Pancreas (tissue), 10 donors: ENCODE measurements at places on chromosomes 12 and 14. TPM values are rescaled to one million over a fixed set of nuclear protein-coding genes. Genes with fewer than 3 reads are reported as not detected.

DNA sequence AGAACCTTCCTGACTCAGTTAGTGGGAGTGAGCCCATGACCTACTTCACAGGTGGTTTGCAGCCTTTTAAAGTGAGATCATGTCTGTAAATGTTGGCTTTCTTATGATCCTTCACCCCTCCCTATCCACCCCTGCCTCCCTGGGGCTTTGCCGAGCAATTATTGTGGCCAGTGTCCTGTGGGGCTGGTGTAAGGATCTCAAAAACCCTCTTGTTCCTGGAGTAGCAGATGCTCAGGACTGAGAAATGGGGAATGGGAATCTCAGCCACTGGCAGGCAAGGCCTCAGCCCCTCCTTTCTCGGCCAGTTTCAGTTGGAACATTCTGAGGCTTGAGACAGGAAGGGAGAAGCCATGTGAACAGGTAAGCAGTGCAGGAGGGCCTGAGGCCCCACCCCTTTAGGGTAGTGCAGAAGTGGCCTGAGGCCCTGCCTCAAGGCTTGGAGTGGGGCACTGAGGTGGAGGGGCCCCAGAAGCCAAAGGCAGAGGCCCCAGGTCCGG, 53.8 kb downstream of the PLEKHG3 start:
- H3K27ac ChIP-seq: peak overlapping the region; percentile 70
- peaks cover 39% of the 10 kb centered on the region for H3K4me1 ChIP-seq
- H3K4me3 ChIP-seq: no peak overlapping the region
- H3K27me3 ChIP-seq: no peaks in the 10 kb centered on the region
- DNase-seq: no peak

DNA sequence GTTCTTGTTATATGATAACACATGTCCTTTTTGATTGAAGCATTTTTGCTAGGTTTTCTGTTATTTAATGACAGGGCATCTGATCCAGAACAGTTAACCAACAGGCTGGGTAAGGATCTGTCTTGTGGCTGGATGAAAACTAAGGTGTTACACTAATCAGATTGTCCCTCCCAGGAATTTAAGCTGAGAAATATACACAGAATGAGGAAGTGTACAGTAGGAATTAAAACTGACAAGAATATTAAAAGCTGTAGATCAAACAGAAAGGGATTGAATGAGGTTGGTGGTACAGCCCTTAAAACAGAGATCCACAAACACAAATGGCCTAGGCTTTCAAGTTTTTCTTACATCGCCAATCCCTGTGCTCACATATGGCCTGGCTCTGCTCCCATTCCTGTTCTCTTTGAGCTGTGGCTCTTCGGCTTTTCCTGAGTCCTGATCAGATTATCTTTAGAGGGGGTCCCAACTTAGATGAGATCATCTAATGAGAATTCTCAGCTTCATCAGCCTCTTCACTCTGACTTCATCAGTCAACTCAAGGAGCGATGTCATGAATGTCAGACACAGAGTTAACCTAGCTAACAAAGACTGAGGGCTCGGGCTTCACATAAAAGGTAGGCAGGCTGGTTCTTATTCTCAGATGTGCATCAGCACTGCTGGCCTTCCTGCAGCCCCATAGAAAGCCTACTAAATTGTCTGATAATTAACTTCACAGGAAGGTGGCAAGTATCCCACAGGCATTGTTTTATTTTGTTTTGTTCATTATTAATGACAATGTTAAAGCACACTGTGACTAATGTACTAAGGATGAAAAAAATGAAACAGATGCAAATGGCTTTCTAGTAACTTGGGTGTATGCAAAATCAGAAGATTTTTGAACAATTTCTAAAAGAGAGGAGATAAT, 11.4 kb downstream of the PYGL start:
- H3K27ac ChIP-seq: no peak overlapping the region
- H3K4me1 ChIP-seq: no peaks in the 10 kb centered on the region
- no peaks in the 10 kb centered on the region for H3K36me3 ChIP-seq
- no peak for DNase-seq
- H3K4me3 ChIP-seq: no peak overlapping the region
- no peaks in the 10 kb centered on the region for H3K27me3 ChIP-seq

DNA sequence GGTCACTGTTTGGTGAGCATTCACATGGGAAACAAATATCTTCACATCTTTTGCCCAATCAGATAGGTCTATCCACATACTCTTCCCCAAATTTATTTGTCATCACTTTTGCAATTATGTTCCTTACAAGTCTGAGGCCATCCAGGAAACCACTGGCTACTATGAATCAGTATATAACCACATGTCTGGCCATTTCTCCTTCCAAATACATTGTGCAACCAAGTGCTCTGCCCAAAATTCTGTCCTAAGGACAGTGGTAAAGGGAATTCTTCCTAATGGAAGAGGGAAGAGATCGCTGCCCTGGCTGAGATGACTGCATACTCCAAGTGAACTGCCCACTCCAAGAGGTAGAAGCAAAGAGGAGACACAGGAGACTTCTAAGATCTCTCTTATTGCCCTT, 148.9 kb upstream of the MAX start:
- no peak for DNase-seq
- H3K27me3 ChIP-seq: no peaks in the 10 kb centered on the region
- peaks cover 29% of the 10 kb centered on the region for H3K4me1 ChIP-seq

Gene DPF3
- total RNA-seq: 1.3 TPM

Gene GALNT8
- 0.43 TPM for total RNA-seq
